ENCODE measurements at places on chromosomes 12 and 14.
A peak's percentile ranks its signal among the peaks of the same experiment; 100 is the strongest.

DNA sequence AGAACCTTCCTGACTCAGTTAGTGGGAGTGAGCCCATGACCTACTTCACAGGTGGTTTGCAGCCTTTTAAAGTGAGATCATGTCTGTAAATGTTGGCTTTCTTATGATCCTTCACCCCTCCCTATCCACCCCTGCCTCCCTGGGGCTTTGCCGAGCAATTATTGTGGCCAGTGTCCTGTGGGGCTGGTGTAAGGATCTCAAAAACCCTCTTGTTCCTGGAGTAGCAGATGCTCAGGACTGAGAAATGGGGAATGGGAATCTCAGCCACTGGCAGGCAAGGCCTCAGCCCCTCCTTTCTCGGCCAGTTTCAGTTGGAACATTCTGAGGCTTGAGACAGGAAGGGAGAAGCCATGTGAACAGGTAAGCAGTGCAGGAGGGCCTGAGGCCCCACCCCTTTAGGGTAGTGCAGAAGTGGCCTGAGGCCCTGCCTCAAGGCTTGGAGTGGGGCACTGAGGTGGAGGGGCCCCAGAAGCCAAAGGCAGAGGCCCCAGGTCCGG, 53.8 kb downstream of the PLEKHG3 start:
- DNase-seq = peak; percentile 75

DNA sequence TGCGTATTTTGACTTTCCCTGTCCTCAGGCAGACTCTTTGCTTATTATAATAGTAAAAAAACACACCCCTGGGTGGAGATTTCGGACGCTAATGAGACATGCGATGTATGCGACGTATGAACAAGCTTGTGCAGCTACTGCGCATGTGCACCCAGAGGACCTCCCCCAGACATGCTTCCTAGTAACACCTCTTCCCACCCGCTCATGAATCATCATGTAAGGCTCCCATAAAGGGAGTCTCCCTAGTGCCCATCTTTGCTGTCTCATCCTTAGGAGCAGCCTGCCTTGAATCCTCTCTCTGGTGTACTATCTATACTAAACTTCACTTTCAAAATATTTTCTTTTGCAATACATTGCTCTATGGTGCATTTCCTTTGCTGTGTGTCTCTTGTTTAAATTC, 210.1 kb downstream of the TMEM132D start:
- no peak for DNase-seq

DNA sequence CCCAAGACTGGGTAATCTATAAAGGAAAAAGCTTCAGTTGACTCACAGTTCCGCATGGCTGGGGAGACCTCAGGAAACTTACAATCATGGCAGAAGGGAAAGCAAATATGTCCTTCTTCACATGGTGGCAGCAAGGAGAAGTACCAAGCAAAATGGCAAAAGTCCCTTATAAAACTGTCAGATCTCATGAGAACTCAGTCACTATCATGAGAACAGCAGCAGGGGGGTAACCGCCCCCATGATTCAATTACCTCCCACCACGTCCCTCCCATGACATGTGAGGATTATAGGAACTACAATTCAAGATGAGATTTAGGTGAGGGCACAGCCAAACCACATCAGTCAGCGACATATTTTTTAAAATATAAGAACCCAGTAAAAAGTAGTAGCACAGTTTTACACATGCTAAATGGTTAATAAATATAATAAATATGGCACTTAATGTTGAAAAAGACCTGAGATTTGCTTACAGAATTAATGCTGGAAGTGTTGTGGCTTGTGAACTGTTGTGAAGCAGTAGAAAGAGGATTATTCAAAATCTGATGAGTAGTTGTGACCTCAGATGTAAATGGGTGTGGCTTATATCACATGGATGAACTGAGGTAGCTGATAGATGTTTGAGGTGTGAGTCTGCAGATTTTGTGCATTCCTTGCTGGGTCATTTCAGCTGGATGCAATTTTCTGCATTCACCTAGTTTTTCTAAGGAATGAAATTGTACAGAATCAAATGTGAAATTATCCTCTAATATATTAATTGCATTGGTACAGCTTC, 46.9 kb upstream of the CHPT1 start:
- DNase-seq = no peak

GRCh38 chr12:51533799-51534198, 57.2 kb upstream of the SCN8A start:
- no peak for DNase-seq

All from thyroid gland (tissue), 4 donors.